HS-27A (cell line): ENCODE measurements at places on chromosomes 5 and 9.

GRCh38 chr5:133731951-133732350, 119.6 kb upstream of the FSTL4 start:
- no peak for DNase-seq

- DNase-seq: no peak
Observed at GRCh38 chr5:142904416-142904815, 134.2 kb downstream of the ARHGAP26 start.

DNA sequence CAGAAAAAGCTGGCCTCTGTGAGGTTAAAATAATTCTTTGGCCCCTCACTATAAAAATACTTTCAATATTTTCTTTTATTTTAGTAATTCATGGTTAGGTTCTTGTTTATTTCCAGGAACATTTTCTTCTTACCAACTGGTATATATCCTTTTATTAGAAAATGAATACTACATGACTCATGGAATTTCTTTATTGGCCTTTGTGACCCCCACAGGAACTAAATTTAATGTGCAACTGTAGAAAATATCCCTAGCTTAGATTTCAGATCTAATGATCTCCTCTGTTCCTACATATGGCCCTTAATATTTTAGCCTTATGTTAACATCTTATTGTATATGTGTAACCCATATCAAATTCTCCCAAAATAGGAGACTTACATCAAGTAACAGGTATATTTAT, 429.9 kb downstream of the NR2F1-AS1 start:
- no peak for DNase-seq

DNA sequence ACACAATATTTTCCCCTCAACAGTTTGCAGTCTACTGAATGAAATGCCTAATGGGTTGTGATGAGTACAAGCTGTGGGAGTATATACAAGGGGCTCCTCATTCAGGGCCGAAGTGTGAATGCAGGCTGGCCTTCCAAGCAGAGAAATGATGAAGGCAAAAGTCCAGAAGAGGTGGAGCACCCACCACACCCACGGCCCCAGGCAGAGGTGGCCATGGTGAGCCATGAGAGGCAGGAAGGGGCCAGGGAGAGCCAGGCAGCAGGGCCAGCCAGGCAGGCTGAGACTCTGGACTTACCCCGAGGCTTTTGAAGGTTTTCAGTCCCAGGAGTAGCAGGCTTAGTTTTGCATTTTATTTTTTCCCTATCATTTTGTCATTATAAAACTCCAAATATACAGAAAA, 218.1 kb downstream of the AUH start:
- DNase-seq: no peak

- no peak for DNase-seq
Observed at GRCh38 chr5:80150731-80151130, 105.1 kb downstream of the SERINC5 start.

GRCh38 chr5:179762781-179763176, 30.2 kb downstream of the MAML1 start:
- peak; percentile 11 for DNase-seq

GRCh38 chr5:26245321-26245720, 793.1 kb downstream of the CDH9 start:
- DNase-seq: no peak

DNA sequence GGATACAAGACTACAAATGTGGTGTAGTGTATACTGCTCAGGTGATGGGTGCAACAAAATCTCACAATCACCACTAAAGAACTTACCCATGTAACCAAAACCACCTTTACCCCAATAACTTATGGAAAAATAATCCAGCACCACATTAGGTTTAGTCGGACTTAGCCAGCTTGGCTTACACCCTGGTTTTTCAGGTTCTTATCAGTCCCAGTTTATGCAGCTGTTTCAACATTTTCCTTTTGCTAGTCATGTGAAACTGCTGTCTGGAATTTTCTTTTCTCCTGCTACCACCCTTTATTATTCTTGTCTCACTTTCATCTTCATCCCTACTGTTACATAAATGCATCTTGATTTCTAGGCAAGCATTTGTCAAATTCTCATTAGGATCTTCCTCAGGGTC, 51.5 kb downstream of the STK32A start:
- DNase-seq: no peak

DNA sequence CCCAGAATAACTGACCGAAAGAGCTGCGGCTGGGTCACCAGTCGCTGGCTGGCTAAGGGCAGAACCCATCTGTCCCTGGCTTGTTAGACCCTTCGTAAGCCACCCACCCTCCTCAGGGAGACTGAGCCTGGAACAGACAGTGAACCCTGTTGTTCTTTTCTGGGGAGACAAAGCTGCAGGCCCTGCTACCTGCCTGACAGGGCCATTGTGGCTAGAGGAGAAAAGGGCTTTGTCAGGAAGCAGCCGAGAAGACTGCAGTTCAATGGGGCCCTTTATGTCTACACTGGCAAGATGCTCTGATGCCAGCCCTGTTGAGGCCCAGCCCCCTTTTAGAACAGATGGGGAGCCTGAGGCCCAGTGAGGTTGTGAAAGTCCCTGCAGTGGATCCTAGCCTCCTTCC, 3.7 kb upstream of the NIPAL4 start:
- DNase-seq: no peak

GRCh38 chr5:172115541-172115982, 72.5 kb downstream of the STK10 start:
- DNase-seq: no peak

GRCh38 chr5:76942581-76942980, 10.3 kb upstream of the CRHBP start:
- no peak for DNase-seq

- no peak for DNase-seq
Observed at GRCh38 chr5:167870055-167870454, 421.4 kb upstream of the WWC1 start.

- no peak for DNase-seq
Observed at GRCh38 chr5:71998746-71999145, 108.5 kb upstream of the MAP1B start.
